Smooth muscle cell of the brain vasculature (primary cell): ENCODE measurements at places on chromosomes 13 and 19.

- no peak for DNase-seq
Observed at GRCh38 chr13:99932912-99933311, 38.7 kb downstream of the ZIC5 start.

DNA sequence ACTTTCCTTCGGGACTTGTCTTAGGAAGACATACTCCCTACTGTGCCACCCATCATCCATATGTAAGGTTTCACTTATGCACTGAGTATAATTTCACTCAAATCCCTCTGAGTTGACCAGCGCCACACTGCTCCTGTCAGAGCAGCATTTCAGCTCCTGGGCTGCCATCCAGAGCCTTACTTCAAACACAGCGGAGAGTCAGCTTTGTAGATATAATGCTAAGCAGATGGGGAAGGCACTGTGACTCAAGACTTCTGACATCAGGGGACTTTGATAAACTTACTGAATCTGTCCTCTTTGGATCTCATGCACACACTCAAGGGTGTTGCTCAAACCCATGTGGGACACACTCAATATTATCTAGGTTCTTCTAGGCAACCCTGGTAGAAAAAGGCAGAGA lies 34.9 kb downstream of the DOCK9 start:
- no peak for DNase-seq

DNA sequence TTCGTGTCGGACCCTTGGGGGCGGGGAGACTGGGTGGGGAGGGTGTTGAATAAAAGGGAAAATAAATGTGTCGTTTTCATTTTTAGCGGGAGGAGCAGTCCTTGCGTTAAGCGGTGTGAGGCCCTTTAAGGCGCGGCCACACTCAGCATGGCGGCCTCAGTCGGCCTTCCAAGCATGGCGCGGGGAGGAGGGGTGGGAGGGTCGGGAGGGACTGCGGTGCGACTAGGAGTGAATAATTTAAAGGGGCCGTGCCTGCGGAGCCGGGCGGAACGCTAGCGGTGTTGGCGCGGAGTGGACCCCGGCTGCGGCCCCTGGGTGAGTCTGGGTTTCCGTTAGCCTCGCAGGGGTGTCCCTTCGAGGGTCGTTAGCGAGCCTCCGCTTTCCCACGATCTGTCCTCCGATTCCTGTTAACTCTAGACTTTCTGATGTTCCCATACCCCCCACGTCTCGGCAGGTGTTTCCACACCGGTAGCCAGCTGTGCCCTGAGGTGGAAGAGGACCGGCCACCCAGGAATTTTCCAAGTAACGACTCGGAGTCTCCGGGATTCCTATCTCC lies 1.5 kb upstream of the PNPLA6 start:
- peak; percentile 76 for DNase-seq

DNA sequence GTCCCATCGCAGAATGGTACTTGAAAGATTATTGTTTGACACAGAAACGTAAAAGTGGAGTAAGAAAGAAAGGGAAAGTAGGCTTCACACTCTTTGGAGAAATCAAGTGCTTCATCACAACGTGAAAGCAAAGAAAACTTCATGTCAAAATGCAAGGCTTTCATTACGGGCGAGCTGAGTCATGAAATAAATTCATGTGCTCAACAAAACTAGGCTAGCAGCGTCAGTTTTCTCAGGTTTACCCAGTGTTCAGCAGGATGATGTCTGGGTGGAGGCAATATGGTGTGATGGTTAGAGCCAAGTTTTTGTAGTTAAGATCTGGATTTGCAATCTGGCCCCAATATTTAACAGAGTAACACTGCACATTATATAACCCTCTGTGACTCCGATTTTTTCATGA lies 128.0 kb downstream of the TRPC4 start:
- DNase-seq, result no peak

DNA sequence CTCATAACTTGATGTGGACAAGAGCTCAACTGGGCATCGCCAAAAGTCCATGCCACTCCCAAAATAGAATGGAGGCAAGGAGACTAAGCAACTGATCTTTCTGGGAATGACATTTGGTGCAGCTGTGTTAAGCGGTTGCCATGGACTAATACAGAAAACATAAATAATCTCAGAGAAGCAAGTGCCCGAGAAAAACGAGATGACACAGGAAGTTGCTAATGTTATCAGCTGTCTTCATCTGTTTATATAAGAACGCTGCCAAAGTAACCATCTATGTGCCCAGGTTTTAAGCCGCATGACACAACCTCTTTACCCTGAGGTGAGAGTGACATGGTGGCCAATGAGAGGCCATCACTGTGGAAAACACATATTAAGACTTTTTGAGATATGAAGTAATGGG lies 54.9 kb upstream of the SACS start:
- DNase-seq, result no peak

DNA sequence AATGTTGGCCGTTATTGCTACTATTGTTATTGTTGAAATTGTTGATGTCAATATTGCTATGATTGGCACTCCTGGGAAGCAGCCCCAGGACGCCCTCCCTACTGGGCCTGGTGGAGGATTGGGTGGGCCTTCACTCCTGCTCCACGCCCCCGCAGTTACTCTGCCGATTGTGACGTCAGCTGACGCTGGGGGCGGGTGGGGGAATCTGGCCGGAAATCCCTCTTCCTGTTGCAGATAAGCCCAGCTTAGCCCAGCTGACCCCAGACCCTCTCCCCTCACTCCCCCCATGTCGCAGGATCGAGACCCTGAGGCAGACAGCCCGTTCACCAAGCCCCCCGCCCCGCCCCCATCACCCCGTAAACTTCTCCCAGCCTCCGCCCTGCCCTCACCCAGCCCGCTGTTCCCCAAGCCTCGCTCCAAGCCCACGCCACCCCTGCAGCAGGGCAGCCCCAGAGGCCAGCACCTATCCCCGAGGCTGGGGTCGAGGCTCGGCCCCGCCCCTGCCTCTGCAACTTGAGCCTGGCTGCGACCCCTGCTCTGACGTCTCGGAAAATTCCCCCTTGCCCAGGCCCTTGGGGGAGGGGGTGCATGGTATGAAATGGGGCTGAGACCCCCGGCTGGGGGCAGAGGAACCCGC lies at the start of gene ETV2:
Gene ETV2, plus strand, starts transcription at position 231 of the 637 bp plus-strand sequence. CDS start 716 bp downstream, outside the sequence.
- DNase-seq, result no peak

- no peak for DNase-seq
Observed at GRCh38 chr13:23871616-23872220, 17.5 kb downstream of the MIPEP start.

GRCh38 chr13:60402022-60402421 lies 5.0 kb downstream of the TDRD3 start:
- DNase-seq, result no peak

DNA sequence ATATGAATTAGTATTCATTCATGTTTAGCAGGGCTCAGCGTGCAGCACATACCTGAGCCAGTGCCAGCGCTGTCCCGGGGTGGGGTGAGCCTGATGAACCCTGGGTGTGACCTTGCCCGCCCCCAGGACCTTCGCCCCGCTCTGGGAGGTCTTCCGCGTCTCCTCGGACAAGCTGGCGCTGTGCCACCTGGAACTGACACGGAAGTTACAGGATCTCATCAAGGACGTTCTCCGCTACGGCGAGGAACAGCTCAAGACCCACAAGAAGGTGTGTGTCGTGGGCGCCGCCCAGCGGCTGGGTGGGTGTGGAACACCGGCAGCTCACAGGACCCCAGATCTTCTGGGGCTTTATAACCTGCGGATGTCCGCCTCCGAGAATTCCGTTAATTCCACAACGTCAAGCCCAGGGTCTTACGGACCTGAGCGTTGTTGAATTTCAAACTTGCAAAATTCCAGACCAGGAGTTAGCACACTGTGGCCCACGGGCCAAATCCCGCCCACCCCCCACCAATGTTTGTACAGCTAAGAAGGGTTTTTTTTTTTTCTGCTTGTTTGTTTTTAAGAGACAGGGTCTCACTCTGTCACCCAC lies 15.4 kb downstream of the FCHO1 start:
- peak; percentile 44 for DNase-seq

DNA sequence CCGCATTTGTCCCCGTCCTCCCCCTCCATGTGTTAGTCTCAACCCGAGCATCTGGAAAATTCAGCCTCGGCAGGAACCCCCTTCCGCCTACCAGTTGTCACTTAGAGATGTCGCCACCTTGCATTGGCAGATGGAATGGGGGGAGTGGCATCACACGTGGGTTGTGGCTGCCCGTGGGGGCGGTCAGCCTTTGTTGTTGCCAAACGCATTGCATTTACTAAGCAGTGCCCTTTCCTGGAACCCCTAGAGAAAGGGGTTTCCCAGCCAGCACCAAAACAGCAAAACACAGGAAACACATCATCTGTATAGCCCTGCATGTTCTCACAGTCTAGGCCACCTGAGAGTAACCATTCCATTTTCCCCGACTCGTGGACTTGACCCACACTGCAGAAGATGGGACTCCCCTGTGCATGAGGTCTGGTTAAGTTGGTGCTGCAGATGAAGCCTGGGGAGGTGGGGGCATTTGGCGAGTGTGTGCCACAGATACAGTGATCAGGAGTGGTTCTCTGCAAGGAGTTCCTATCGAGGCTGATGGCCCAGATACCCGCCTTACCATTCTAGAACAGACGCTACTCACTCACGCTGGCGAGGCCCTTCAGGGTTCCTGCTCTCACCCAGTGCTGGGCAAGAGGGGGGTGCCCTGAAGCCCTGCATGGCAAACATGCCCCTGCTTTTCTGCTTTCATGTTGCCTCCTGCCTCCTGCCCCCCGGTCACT lies 38.3 kb downstream of the TMED1 start:
- DNase-seq, result no peak

DNA sequence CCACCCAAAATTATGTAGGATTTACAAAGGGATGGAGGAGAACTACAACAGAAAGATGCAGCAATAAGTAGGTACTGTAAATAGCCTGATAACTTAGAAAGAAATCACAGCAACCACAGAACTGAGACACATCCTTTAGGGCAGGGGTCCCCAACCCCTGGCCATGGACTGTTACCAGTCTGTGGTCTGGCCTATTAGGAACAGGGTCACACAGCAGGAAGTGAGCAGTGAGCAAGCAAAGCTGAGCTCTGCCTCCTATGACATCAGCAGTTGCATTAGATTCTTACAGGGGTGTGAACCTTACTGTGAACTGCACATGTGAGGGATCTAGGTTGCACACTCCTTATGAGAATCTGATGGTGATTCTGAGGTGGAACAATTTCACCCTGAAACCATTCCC lies 997.6 kb downstream of the DIAPH3 start:
- DNase-seq, result no peak

- DNase-seq, result no peak
Observed at GRCh38 chr19:35144600-35145436, 1.8 kb downstream of the FXYD7 start.

DNA sequence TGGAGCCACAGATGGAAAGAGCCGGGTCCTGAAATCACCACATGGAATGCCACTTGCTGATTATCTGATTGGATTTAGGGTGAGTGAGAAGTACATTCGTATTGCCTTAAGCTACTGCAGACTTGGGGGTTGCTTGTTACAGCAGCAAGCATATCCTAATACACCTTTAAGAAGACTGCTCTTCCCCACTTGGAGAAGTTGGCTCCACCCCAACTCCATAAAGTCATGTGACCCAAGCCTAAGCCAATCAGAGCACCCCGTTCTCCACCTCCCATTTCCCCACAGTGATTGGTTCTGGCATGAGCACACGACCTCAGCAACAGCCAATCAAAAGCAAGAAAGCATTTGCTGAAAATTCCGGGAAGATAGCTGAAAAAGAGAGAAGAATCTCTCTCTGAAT lies 23.1 kb downstream of the CACNA1A start:
- no peak for DNase-seq

DNA sequence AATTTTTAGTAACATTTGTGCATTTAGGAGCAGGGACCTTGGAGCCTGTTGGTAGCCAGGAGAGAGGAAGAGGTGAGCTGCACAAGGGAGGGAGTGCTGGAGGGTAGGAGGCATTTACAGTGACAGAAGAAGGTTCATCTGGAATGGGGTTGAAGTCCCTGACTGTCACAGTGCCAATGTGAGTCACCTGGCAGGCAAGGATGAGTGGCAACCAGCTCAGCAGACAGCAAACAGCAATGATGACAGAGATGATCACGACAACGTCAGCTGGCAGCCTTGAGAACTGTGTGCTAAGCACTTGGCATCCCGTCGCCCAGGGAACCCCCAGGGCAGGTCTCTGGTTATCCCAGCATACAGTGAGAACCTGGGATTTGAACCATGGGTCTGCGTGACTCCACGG lies 2.6 kb downstream of the OR10H5 start:
- no peak for DNase-seq

DNA sequence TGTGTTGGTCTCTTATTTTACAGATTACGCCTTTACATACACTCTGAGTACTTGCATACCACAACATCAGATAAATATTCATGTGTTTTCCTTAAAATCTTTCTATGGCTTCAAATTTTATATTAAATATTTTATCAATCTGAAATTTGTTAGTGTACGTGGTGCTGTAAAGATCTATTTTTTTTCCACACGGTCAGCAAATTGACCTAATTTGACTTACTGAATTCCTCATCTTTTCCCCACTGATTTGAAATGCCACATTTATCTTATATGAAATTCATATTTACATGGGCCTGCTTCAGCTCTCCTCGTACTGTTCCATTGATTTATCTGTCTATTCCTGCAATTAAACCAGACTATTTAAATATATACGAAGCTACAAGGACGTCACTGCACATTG lies 433.8 kb upstream of the ZNF507 start:
- DNase-seq, result no peak

- no peak for DNase-seq
Observed at GRCh38 chr13:71524613-71525304, 342.2 kb downstream of the DACH1 start.

DNA sequence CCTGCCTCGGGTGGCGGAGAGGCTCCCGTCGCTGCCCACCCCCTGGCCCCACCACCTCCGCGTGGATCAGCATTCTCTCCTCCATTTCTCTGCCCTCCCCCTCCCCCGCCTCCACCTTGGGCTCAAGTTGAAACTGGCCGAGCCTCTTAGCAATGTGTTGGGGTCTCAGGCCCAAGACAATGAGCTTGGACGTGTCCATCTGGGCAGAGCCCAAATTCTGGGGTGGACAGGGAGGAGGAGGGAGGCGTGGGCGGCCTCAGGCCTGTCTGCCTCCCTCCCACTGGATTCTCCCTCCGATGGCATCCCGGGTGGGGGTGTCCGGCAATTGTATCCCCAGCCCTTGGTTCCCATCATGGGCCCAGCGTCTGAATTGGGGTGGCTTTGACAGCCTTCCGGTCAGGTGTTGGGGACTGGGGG lies 1.2 kb downstream of the CELF5 start:
- DNase-seq, result no peak

- DNase-seq, result no peak
Observed at GRCh38 chr19:51329411-51329810, 12.5 kb downstream of the VSIG10L start.

DNA sequence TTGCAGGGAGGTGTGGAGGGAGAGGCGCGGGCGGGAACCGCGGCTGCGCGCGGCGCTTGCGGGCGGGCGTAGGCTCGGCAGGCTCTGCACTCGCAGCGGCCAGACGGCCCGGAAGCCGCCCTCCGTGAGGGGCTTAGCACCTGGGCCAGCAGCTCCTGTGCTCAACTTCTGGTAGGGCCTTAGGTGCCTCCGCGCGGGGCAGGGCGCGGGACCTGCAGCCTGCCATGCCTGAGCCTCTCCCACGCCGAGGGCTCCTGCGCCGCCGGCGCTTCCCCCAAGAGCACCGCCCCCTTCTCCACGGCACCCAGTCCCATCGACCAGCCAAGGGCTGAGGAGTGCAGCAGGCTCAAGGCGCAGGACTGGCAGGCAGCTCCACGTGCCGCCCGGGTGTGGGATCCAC lies 940.8 kb upstream of the PCDH9 start:
- no peak for DNase-seq
